Fibroblast of skin of back (primary cell): ENCODE measurements at places on chromosomes 5 and 9.
A peak's percentile ranks its signal among the peaks of the same experiment; 100 is the strongest.

DNA sequence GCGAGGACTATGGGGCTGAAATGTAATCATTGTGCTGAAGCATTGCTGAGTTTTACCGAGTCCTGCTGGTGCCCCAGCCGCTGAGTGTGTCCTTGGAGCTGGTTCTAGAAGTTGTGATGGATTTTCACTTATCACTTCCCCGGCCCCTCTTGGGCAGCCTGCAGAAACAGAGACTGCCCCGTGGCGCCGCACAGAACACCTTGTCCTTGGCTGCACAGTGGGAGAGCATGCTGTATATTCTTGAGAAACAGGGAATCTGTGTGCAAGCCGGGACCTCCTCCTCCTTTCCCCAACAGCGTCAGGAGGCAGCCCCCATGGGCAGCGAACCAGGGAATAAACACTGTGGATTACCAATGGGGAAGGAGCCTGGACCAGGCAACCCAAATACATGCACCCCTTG lies 90.6 kb upstream of the RUFY1 start:
- DNase-seq = no peak

GRCh38 chr9:84592918-84593317 lies 76.6 kb upstream of the NTRK2 start:
- DNase-seq = no peak

DNA sequence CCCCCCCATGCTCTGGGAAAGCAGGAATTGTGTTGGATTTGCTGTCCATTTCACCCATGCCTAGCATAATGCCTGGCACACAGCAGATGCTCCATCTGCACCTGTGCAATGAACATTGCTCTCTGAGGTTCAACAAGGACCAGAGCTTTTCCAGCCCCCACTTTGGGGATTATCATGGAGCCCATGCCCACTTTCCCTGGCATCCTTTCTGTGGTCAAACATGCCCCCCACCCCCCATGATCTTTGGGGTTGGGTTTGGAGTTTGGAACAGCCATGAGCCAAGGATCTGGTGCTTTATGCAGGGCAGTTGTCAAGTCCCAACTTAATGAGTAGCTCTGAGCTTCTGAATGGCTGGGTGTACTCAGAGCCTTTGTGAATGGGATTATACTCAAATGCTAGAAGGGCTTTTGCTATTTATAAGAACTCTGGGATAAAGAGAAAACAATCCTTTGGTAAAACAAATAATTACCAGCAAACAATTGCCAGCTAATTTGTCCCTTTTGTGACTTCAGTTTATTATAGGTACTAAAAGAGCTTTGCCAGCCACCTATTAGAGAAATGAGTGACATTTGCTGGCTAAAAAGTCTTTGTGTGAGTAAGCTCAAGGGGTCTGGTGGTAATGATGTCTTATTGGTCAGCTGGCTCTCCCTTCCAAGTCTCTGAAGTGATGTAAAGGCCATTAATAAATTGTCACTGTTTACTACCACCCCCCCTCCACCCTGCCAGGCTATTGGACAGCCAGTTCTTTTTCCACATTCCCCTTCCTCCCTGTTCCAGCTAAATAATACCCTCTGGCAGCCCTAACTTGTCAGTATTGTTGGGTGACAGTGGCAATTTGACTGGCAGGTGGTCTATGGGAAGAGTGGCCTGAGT lies 182.3 kb downstream of the MACROH2A1 start:
- no peak for DNase-seq

DNA sequence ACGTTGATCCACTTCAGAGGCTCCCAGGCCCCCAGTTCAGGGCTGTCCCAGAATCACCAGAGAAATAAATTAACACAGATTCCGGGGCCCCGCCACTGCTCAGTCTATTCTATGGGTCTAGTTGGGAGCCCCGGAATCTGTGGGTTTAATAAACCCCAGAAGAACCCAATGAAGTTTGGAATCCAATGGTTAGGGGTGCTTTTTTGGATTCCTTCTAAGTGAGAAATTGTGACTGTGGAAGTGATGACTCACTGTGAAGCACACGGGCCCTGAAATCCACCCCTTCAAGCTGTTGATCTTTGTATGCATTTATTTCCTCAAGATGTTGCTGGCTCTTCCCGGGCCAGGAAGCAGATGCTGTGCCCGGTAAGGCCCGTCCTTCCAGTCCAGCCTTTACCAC lies 57.3 kb upstream of the SLC28A3 start:
- peak; percentile 85 for DNase-seq
